ENCODE measurements at places on chromosomes 1 and 21.

DNA sequence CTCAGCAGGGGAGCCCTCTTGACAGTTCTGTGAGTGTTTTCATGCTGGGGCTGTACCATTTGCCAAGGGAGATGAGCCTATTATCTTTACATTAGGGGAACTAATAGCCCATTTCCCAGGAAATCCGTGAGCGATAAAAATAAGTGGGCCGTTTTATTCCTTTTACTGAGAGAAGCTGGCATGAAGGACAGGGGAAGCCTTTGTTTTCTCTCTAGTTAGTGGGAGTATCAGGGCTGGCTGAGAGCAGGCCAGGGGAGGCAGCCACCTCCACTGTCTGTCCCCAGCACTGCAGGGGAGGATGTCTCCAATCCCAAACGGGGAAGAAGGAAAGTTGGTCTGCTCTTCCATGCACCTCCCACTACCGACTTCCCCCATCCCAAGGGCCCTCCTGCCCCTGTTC, 2.5 kb downstream of the UBL4B start:
- DNase-seq, result no peak

- DNase-seq, result no peak
Measured at GRCh38 chr1:204319462-204319861, 40.3 kb downstream of the PLEKHA6 start.

DNA sequence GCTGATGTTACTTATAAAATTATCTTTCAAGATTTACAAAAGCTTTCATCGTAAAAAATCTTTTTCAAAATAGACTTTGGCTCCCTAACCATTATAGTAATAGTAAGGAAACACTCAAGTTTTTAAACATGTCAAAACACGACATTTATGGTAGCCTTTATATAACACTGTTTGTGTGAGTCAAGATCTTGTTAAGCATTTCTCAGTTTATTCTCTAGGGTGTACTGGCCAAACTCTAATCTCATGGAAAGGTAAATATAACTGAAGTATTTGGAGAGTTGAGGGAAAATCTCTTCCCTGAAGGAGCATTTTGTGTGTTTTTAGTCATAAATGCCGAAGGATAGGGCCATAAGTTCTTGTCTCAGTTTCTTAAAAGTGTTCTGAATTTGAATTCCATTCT, 790.9 kb upstream of the NCAM2 start:
- DNase-seq, result no peak

GRCh38 chr21:30072496-30072895, 94.1 kb downstream of the CLDN17 start:
- DNase-seq, result no peak

- no peak for DNase-seq
Measured at GRCh38 chr1:118217141-118217838, 32.3 kb upstream of the SPAG17 start.

DNA sequence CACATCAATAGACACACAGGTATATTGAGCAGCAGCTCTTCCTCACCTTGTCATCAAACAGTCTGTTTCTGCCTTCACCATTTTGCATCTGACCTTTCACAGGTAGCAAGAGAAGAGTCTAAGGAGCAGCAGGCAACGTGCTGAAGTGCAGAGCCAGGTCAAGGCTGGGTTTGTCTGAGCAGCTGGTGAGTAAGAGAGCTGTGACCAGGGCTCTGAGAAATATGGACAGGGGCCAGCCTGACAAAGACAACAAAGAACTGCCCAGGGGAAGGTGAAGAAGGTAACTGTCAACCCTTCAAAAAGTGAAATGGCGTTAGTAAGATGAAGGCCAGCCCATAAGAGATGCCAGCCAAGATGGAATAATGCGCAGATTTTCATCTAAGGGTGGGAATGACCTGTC, 58.9 kb upstream of the LRRC8D start:
- DNase-seq, result no peak

GRCh38 chr21:44865561-44866280, 7.8 kb downstream of the PTTG1IP start:
- peak; percentile 43 for DNase-seq

- no peak for DNase-seq
Measured at GRCh38 chr1:241145881-241146280, 211.1 kb downstream of the RGS7 start.

GRCh38 chr1:52355847-52356505, 10.0 kb downstream of the CC2D1B start:
- no peak for DNase-seq

- DNase-seq, result no peak
Measured at GRCh38 chr21:19029816-19030215, 626.2 kb upstream of the TMPRSS15 start.

DNA sequence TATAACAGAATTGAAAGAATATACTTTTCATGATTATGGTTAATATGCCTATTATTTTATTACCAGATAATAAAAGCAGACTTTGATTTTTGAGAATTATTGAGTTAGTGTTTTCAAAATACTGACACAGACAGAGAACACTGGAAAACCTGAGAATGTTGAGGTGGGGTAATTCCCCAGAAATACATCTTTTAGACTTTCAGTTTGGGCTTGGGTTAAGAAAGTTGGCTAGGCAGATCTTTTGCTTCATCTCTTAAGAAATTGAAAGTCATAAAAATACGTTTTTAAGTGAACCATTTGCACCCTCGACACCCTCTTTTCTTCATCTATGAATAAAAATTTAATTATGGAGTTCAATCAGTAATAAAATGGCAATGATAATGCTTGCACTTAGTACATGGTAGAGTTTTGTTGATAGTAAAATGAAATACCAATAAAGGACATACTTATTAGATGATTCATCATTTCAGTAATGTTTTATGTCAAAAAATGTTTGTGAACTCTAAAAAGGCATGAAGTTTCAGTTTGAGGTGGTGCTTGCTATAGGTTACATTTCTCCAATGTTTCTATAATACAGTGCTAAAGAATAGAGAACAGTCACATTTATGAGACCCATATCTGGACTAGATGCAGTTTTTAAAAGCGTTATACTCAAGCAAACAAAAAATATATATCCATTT, 1.9 kb upstream of the SAMSN1 start:
- peak; percentile 58 for DNase-seq

- no peak for DNase-seq
Measured at GRCh38 chr1:58583496-58583895, 6.4 kb upstream of the TACSTD2 start.

DNA sequence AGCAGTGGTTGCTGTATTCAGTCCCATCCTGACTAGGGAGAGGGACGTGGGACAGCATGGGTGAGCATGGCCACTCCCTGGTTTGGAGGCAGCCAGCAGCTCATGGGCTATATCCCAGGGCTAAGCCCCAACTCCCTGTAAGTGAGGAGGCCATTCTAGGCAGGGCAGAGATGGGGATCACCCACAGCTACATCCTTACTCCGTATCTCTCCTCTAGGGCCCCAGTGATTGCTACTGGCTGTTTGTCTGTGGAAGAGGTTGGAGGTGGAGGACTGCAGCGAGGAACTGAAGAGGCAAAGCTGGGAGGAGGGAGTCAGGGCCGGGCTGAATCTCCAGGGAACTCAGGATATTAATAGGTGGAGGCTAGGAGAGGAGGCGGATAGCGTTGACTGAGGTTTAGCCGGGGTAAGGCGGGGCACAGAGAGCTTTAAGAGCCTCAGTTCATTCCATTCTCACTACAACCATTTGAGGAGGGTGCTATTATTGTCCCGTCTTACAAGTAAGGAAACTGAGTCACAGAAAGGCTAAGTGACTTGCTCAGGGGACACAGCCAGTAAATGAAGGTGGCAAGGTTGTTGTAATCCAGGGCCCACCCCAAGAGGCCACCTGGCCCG, 6.8 kb downstream of the OLIG2 start:
- DNase-seq, result no peak

DNA sequence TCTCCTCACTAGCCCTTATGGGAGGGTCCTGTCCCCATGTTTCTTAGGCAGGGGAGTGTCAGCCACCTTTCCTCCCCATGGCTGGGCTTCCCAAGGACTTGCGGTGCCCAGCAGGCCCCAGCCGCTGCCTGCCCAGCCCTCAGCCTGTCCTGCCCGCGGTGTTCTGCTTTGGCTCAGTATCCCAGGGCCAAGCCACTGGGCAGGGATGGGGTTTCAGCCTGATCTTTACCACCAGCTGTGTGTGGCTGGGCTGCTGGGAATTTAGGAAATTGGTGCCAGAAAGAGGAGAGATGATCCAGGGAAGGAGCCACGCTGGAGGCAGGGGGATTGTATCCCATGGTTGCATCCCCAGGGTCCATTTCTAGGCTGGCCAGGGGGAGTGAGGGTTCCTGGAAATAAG, 6.9 kb upstream of the IGFN1 start:
- DNase-seq, result no peak

- peak; percentile 78 for DNase-seq
Measured at GRCh38 chr1:36099681-36100341, 11.1 kb downstream of the ADPRS start.

GRCh38 chr1:45429561-45430159, 61.3 kb downstream of the TESK2 start:
- no peak for DNase-seq

- DNase-seq, result peak; percentile 30
Measured at GRCh38 chr1:156118177-156118868, 3.8 kb downstream of the LMNA start.

GRCh38 chr1:220271706-220272046, 577 bp downstream of the RAB3GAP2 start:
- DNase-seq, result no peak

DNA sequence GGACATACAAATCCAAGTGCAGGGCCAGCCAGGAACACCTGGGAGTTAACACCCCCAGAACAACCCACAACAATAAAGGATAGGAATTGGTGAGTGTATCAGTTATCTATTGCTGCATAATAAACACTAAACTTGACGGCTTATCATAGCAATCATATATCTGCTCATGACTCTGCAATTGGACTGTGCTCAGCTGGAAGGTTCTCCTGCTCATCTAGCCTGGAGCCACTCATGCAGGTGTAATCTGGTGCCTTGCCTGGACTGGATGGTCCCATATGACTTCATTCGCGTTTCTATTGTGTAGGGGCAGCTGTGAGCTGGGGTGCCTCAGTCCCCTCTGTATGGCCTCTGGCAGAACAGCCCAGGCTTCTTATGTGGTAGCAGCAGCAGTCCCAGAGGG, 76.3 kb upstream of the KLHDC7A start:
- DNase-seq, result no peak

DNA sequence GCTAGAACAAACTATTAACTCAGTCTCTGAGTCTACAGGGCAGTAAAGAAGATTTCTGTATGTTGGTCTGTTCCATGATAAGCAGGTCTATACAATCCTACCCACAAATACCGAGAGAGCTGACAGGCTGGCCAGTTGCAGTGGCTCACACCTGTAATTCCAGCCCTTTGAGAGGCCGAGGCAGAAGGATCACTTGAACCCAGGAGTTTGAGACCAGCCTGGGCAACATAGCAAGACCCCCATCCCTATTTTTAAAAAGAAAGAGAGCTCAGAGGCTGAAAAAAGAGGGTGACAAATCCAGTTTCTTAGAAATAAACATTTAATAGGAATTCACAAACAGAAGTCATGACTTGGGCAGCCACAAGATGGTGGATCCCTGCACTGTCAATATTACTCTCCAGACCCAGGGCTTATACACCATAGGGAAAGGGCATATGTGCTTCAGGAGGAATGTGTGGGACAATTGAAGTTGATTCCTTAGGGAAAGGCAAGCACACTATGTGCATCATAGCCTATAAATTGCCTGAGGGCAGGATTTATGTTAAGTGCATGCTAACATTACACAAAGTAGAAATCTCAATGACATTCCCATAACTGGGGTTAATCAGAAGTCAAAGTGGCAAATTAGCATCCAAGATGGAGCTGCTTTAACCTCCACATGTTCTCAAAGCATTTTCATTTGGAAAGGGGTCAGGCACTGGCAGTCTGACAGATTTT, 66.8 kb downstream of the SLC16A1 start:
- DNase-seq, result no peak

DNA sequence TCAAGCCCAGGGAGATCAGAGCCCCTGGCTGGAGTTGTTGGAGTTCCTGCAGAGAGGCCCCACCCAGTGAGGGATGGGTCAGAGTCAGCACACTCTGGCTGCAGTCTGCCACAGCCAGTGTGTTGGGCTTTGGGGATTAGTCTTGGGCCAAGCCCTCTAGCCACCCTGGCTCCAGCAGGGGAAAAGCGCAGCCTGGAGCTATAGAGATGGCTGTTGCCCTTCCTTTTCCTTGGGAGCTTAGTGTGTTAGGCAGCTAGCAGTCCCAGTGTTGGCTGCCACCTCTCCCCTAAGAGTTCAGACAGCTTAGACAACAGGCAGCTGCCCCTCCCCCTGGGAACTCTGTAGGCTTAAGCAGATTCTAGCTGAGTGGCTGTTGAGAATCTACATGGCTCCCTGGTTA, 45.1 kb downstream of the DPT start:
- no peak for DNase-seq

DNA sequence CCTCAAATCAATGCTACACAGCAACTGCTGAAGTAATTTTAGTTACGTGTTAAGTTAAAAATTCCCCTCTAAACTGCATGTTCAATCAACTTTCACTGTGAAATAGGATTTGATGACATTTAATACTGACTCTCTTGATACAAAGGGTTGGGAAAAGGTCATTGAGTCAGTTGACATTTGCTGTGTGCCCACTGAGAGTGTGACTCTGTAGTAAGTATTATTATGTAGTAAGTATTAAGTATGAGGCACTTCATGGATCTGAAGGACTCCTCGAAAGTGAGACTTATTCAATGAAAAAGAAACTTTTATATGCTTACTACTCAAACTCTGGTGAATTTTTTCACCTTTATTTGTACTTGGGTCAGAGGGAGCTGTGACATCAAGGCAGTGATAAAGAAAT, 83.1 kb upstream of the S1PR1 start:
- no peak for DNase-seq

GRCh38 chr1:88074661-88075060, 609.4 kb upstream of the PKN2 start:
- no peak for DNase-seq

DNA sequence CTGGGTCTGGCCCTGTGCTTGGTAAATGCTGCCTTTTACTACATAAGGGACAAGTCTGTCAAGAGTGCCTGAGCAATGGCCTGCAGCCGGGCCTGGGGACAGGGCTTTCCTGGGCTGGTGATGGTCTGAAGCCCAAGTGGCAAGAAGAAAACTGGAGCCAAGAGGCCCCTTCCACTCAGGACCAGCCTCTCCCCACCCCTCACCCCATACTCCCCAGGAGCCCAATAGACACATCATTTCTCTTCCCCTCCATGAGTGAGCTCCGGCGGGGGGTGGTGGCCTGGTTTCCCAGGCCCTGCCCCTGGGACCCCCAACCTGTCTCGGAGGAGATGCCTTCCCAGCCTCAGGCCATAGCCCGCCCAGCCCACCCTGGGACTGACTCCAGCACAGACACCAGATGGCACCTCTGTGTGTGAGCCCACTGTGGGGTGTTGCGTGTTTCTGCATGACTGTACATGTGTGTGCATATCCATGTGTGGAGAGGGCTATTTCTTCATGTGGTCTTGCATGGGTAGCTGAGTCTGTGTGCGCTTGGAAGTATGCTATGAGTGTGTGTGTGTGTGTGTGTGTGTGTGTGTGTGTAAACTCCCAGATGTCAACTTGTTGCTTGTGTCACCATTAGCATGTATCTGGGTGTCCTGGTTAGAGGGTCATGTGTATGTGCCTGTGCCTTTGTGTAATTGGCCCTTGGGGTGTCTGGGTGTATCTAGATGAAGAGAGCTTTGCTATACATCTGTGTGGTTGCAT, 14.3 kb upstream of the LRP8 start:
- no peak for DNase-seq

GRCh38 chr1:37922767-37923550, 23.9 kb downstream of the INPP5B start:
- DNase-seq, result peak; percentile 48

- peak; percentile 13 for DNase-seq
Measured at GRCh38 chr21:32538147-32538792, 47.1 kb downstream of the TCP10L start.

GRCh38 chr1:201578008-201578888, 39.3 kb downstream of the NAV1 start:
- DNase-seq, result no peak

All from CD4-positive, alpha-beta T cell treated with Interferon alpha-2 for 1 hour (primary cell).